ENCODE measurements at places on chromosomes 13 and 19. TPM values are rescaled to one million over a fixed set of nuclear protein-coding genes. Genes with fewer than 3 reads are reported as not detected.

Gene COX7A1
- 8.4 TPM for total RNA-seq

- peak; percentile 18 for DNase-seq
Observed at GRCh38 chr19:6458695-6459261, 814 bp downstream of the SLC25A23 start.

DNA sequence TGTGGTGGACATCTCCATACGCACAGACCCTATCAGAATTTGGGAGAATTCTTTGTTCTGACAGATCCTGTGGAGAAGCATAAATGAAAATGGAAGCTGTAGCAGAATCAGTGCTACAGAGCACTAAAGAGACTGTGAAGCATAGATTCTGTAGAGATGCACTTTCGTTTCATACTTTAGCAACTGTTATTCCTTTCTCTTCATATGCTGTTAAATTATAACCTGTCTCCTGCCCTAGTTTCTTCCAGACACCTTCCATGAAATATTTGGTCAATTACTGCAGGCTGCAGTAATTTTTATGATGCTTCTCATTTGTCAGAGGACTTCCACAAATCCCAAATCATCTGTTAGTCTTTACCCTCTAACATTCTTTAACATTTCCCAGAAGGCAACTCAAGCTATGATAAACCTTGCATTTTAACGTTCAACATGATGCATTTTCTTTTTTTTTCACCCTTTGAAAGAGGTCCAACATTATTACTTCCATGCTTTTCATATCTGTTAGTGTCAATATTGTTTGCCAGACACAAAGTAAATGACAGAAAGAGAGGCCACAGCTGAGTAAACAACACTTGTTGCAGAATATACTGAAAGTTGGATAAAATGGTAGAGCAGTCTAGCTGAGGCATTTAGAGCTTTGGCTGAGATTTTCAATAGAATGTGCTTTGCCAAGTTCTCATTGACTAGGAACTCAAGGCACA is 412.7 kb downstream of the LMO7 start:
- DNase-seq, result no peak

DNA sequence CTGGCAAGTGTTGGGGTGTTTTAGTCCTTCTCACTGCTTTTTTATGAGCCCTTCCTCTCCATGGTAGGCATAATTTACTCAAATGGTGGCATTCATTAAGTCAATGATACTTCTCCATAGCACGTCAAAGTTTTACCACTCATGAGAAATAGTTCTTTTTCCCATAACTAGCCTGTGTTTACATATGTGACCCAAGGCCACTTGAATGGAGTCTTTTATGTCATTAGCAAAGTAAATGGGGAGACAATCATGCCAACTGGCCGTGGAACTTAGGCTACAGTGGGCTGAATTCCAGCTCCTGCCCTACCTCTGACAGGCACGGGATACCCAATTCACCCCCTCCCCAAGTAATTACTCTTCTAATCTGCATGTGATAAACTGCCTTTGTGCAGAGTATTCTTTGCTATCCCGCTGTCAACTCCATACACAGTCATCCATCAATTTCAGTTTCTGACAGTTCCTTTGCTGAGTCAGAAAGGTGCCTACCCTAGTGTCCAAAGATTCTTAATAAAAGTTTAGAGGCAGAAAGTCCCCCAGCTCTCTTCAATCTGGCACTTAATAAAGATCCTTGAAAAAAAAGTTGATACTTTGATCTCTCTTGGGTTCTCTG is 16.9 kb downstream of the PROSER1 start:
- DNase-seq, result no peak

GRCh38 chr13:74090869-74091605 is 43.2 kb downstream of the KLF12 start:
- DNase-seq, result no peak

DNA sequence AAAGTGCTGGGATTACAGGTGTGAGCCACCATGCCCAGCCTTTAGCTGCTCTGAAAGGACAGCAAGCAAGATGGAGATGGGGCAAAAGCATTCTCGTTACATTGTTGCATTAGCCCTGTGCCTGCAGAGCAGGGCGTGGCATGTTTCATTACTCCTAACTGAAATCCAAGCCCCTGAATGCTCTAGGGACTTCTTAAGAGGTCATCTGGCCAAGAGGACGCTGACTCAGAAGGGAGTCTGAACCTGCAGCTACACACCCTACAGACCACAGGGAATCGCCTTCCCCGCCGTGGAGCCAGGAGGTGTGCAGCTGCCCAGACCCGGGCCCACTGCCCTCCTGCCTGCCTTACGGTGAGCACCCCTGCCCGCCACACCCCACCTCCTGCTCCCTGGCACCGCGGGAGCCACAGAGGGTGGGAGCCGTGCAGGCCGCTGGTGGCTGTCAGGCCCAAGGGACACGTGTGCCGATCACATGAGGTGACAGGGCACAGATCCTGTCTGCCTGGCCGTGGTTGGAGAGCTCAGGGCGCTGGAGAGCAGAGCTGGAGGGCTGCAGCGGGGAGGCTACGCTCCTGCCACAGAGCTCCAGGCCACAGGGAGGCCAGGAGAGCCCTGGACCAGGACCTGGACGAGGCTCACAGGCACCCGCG is 27.2 kb downstream of the ADPRHL1 start:
- no peak for DNase-seq

Gene PRRG2
- total RNA-seq, result not detected

Gene ZNF415
- 9.4 TPM for total RNA-seq

Gene FAM174C
- 61.5 TPM for total RNA-seq

Measured in GM23248 (cell line).